ENCODE measurements at places on chromosomes 3 and 15.

GRCh38 chr3:150348500-150348899, 59.6 kb upstream of the TSC22D2 start:
- H3K4me3 ChIP-seq = no peak overlapping the region
- no peaks in the 10 kb centered on the region for H3K4me1 ChIP-seq
- no peaks in the 10 kb centered on the region for H3K27me3 ChIP-seq
- no peak overlapping the region for H3K27ac ChIP-seq
- H3K36me3 ChIP-seq = no peaks in the 10 kb centered on the region

- H3K4me3 ChIP-seq = no peak overlapping the region
- H3K27me3 ChIP-seq = no peaks in the 10 kb centered on the region
- H3K36me3 ChIP-seq = no peaks in the 10 kb centered on the region
- H3K4me1 ChIP-seq = peaks cover 7% of the 10 kb centered on the region
Observed at GRCh38 chr3:61578667-61579367, 17.4 kb downstream of the PTPRG start.

- H3K27me3 ChIP-seq = no peaks in the 10 kb centered on the region
- no peak overlapping the region for H3K27ac ChIP-seq
- H3K36me3 ChIP-seq = no peaks in the 10 kb centered on the region
- no peak overlapping the region for H3K4me3 ChIP-seq
Observed at GRCh38 chr3:1855841-1856240, 242.8 kb upstream of the CNTN4 start.

- no peak overlapping the region for H3K4me3 ChIP-seq
- H3K4me1 ChIP-seq = no peaks in the 10 kb centered on the region
- no peak for DNase-seq
Observed at GRCh38 chr3:188936597-188937107, 235.1 kb upstream of the TPRG1 start.

DNA sequence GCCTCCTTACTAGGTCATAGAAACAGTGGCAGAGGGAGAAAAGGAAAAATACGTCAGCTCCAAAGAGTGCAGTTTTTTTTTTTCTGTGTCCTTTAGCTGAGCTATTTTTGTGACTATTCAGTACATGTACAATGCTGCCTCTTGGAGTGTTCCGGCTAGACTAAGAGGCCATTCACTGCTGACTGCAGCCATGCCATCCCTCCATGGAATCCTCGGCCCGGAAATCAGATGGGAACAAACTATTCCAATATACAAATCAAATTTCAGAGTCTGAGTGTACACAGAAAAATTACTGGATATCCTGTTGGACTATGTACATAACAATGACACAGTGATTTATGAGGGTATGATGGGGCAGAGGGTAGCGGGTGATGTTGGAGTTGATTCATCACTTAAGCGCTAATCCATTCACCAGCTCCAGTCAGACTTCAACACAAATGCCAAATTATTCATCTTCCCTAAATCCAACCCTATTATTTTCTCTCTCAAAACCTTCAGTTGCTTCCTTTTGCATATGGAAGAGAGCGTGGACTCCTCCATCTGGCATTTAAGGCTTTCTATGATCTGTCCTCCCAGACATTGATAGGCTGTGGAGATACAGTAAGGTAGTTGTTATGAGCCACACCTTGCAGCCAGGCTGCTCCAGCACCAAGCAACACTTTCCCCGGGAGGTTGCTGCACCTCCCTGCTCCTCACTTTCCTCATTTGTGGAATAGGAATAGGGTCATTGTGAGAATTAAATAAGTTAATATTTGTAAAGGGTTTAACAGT, 109.1 kb downstream of the LPP start:
- H3K4me3 ChIP-seq = no peak overlapping the region
- peaks cover 61% of the 10 kb centered on the region for H3K4me1 ChIP-seq
- H3K36me3 ChIP-seq = no peaks in the 10 kb centered on the region

GRCh38 chr3:136311261-136311660, 61.1 kb downstream of the PCCB start:
- H3K4me1 ChIP-seq = no peaks in the 10 kb centered on the region
- no peak overlapping the region for H3K4me3 ChIP-seq

GRCh38 chr15:61474796-61475195, 245.7 kb upstream of the RORA start:
- H3K4me3 ChIP-seq = no peak overlapping the region
- peaks cover 3% of the 10 kb centered on the region for H3K4me1 ChIP-seq
- no peaks in the 10 kb centered on the region for H3K36me3 ChIP-seq

- no peaks in the 10 kb centered on the region for H3K27me3 ChIP-seq
- H3K4me1 ChIP-seq = peaks cover 21% of the 10 kb centered on the region
- peak; percentile 21 for DNase-seq
- H3K27ac ChIP-seq = peak overlapping the region; percentile 96
Observed at GRCh38 chr3:183254487-183255347, 1.7 kb downstream of the B3GNT5 start.

- H3K36me3 ChIP-seq = no peaks in the 10 kb centered on the region
- no peak for DNase-seq
- peaks cover 75% of the 10 kb centered on the region for H3K4me1 ChIP-seq
Observed at GRCh38 chr15:67119238-67119846, 53.9 kb downstream of the SMAD3 start.

- no peak overlapping the region for H3K27ac ChIP-seq
- no peak overlapping the region for H3K4me3 ChIP-seq
- no peaks in the 10 kb centered on the region for H3K4me1 ChIP-seq
- H3K36me3 ChIP-seq = no peaks in the 10 kb centered on the region
- H3K27me3 ChIP-seq = no peaks in the 10 kb centered on the region
Observed at GRCh38 chr15:58678683-58679082, 70.8 kb downstream of the ADAM10 start.

DNA sequence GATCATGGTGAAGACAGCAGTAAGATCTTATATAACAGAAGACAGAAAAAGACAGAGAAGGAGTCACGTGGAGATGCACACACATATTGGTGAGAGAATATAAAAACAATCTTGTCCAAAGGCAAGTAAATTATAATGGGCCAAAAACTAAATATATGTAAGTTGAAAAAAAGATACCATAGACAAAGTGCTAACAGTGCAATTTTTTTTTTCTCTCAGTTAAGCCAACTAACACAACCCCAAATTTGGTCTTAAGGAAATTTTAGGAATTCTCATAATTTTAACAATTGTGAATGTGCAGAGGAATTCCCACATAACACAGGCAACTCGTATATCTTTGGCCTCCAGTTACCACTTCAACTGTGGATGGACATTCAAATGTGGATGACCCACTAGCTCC, 432.2 kb downstream of the SOX2 start:
- DNase-seq = no peak
- H3K4me3 ChIP-seq = no peak overlapping the region
- H3K4me1 ChIP-seq = no peaks in the 10 kb centered on the region
- H3K36me3 ChIP-seq = no peaks in the 10 kb centered on the region

- H3K4me3 ChIP-seq = no peak overlapping the region
- DNase-seq = peak; percentile 16
- H3K27ac ChIP-seq = no peak overlapping the region
- H3K36me3 ChIP-seq = no peaks in the 10 kb centered on the region
- no peaks in the 10 kb centered on the region for H3K27me3 ChIP-seq
- peaks cover 9% of the 10 kb centered on the region for H3K4me1 ChIP-seq
Observed at GRCh38 chr3:61645148-61645547, 83.8 kb downstream of the PTPRG start.

DNA sequence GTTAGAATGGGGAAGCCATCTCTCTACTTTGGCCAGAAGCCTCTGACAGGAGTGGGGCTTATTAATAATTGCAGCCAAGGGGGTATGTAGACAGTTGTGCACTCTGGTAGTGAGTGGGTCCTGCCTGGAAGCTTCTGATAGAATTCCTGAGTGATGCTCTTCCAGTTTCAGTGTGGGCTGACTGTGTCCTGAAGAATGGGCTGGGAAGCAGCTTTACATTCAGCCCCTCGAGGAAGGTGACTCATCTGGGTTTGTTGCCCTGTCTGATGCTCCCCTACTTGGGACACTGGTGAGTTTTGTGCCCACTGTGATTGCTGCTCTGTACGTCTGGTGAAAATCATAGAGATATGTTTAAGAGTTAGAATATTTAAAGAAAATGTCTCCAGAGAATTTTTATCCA, 444.7 kb upstream of the RBMS3 start:
- H3K4me3 ChIP-seq = no peak overlapping the region
- no peak overlapping the region for H3K27ac ChIP-seq
- no peaks in the 10 kb centered on the region for H3K36me3 ChIP-seq
- DNase-seq = no peak

DNA sequence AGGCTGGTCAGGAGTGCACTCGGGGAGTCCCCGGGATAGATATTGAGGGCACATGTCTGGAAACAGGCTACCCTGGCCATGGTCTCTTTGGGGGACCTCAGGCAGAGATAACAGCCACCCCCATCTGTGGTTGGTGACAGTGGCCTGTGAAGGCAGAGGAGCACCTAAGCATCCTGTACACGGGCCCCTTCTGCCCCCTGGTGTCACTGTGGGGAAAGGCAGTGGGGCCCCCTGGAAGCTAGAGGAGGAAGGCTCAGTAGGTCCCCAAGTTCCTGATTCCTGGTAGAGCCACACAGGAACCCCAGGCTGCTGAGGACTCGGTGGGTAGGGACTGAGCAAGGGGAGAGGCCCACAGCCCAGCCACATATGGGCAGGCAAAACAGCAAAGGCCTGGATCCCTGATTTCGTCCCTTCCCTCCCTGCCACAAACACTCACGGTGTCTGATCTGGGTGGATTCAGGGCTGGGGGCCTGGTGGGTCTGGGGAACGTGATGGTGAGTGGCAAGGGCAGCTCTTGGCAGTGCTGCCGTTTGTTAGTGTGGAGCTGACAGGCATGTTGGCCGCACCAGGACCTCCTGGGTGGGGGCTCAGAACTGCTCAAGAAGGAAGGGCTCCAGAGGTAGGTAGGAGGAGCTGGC, 14.1 kb upstream of the CXCR6 start:
- no peak overlapping the region for H3K27ac ChIP-seq
- peak; percentile 26 for DNase-seq
- H3K27me3 ChIP-seq = no peaks in the 10 kb centered on the region
- H3K4me1 ChIP-seq = no peaks in the 10 kb centered on the region
- H3K4me3 ChIP-seq = no peak overlapping the region

DNA sequence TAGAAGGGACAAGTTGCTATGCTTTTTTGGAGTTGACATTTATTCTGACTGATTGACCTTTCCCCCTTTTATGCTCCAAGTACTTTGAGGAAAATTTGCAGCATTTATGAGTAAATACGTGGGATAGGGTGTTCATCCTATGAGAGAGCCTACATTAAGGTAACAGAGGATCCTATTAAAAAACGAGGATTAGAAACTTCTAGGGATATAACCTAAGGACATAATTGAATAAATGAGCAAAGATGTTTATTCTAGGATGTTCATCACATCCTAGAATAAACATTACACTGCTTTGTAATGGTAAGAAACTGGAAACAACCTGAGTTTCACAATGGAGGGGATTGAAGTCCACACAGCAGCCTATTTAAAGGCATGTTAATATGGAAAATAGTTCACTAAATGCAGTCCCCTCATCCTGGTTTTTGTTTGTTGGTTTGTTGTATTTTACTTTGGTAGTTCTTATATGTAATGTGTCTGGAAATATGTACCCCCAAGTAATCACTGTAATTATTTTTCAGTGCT, 23.9 kb upstream of the CLEC3B start:
- no peak overlapping the region for H3K4me3 ChIP-seq
- peaks cover 14% of the 10 kb centered on the region for H3K36me3 ChIP-seq
- no peak for DNase-seq

- peaks cover 15% of the 10 kb centered on the region for H3K4me1 ChIP-seq
- peak; percentile 13 for DNase-seq
- peak overlapping the region; percentile 60 for H3K27ac ChIP-seq
- H3K27me3 ChIP-seq = no peaks in the 10 kb centered on the region
- no peaks in the 10 kb centered on the region for H3K36me3 ChIP-seq
Observed at GRCh38 chr15:64355348-64355943, 527 bp downstream of the CSNK1G1 start.

GRCh38 chr15:31390029-31390428, 63.4 kb downstream of the KLF13 start:
- no peak overlapping the region for H3K27ac ChIP-seq
- H3K27me3 ChIP-seq = no peaks in the 10 kb centered on the region
- no peak for DNase-seq
- H3K4me1 ChIP-seq = peaks cover 41% of the 10 kb centered on the region

DNA sequence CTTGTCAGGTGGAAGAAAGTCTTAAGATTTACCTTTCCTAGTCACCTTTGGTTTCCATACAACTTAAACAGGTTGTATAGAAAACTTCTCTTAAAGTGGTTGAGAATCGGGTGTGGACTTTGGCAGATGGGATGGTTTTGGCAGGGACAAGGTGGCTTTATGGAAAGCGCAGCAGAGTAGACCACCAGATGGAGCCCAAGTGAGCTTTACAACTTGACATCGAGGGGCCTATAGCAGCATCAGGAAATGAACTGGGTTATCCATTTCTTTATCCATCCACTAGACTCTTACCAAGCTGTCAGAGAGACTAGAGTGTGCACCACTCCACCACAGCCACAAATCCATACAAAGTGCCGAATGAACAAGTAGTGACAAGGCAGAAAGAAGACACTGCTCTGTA, 85.3 kb upstream of the MBNL1 start:
- no peaks in the 10 kb centered on the region for H3K36me3 ChIP-seq
- H3K4me3 ChIP-seq = no peak overlapping the region
- H3K27ac ChIP-seq = no peak overlapping the region
- no peaks in the 10 kb centered on the region for H3K27me3 ChIP-seq
- H3K4me1 ChIP-seq = no peaks in the 10 kb centered on the region
- peak; percentile 34 for DNase-seq

DNA sequence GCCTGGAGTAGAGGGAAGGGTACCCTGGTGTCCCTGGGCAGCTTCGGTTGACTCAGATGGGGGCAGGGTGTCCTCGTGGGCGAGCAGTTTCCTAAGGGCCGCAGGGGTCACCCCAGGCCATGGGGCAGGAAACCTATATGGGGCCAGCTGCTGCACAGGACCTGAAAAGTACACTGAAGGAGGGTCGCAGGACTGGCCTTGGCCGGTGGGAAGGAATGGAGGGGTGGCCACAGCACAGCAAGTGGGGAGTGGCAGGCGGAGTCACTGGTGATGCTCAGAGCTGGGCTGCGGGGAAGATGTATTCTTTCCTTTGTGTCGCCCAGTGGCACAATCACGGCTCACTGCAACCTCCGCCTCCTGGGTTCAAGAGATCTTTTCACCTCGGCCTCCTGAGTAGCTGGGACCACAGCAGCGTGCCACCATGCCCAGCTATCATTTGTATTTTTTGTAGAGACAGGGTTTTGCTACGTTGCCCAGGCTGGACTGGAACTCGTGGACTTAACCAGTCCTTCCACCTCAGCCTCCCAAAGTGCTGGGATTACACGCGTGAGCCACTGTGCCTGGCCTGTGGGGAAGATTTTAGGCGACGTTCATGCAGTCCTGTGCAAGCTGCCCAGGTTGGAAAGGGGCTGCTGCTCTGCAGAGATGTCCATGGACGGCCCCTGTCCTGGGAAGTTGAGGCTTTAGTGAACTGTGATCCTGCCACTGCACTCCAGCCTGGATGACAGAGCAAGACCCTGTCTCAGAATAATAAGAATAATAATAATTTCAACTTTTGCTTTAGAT, 57.2 kb downstream of the EFCAB12 start:
- no peaks in the 10 kb centered on the region for H3K27me3 ChIP-seq
- DNase-seq = no peak
- H3K36me3 ChIP-seq = no peaks in the 10 kb centered on the region

GRCh38 chr3:60313951-60314461, 937.2 kb downstream of the FHIT start:
- H3K4me3 ChIP-seq = no peak overlapping the region
- H3K27me3 ChIP-seq = no peaks in the 10 kb centered on the region
- peaks cover 3% of the 10 kb centered on the region for H3K4me1 ChIP-seq
- no peaks in the 10 kb centered on the region for H3K36me3 ChIP-seq

All from body of pancreas (tissue), 4 donors.